ENCODE measurements at places on chromosomes 7 and 10. TPM values are rescaled to one million over a fixed set of nuclear protein-coding genes. Genes with fewer than 3 reads are reported as not detected.

- DNase-seq = no peak
These were observed 101.2 kb upstream of the PALS2 start for GRCh38 chr7:24472093-24472492.

Gene CYP2C19
- total RNA-seq = 0.16 TPM

Gene CACNA2D1
- total RNA-seq = 149 TPM

Gene CPA1
- total RNA-seq = not detected

- DNase-seq = no peak
These were observed 102.1 kb downstream of the CXCL12 start for GRCh38 chr10:44282626-44283300.

DNA sequence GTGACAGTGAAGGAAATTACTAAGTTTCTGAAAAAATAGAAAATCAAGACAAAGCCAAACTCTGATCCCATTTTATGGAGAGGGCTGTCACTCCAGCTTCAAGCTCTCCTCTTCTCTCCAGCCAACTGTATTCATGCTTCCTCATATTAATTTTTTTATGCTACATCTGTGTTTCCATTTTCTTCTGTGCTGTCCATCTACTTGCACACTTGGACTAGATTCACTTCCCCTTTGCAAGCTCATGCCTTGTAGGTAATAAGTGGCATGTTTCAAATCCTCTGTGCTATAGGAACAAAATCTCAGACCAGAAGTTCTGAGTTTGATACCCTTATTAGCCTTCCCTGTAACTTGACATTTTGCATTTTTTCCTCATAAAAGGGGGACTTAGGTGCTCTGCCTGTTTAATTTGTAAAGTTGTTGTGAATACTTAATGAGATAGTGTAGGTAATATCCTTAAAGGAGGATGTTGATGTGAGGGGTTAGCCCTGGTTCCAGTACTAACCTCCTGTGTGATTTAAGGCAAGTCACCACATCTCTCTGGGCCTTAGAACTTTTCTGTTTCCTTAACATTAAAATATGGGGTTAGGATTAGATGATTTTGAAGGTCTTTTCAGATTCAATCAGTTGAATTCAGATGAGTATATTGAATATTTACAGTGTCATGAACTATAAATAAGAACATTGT, 358.8 kb downstream of the BBS9 start:
- DNase-seq = no peak

Gene CBLL1
- total RNA-seq = 24.5 TPM

DNA sequence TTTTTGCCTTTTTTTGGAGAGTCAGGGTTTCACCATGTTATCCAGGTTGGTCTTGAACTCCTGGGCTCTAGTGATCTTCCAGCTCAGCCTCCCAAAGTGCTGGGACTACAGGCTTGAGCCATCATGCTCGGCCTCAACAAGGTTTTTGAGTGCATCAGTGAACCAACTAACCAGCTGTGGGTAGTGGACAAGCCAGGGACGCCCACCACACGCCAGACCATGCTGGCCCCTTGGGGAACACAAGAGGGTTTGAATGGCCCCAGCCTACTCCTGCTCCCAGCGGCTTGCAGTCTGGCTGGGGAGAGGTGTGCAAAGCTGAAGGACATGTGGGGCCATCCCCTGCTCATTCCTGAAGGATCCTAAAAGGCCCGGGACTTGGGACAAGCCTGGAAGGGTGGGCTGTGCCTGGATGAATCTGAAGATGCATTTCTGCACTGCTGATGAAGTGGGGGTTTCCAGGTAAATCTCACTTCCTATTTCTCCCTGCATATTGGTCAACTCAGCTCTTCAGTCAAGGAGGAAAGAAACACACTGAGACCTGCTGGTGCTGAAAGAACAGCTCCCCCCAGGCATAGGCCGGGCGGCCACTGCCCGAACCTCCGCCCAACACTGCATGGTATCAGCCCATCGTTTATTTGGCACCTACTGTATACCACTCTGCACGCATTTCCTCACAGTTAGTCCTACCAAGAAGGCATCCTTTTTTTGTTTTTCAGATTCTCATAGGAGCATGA, 6.9 kb downstream of the MMD2 start:
- DNase-seq = no peak

Gene ELN
- 10.9 TPM for total RNA-seq

- peak; percentile 92 for DNase-seq
These were observed 43.6 kb downstream of the TSPAN15 start for GRCh38 chr10:69494626-69495558.

- DNase-seq = no peak
These were observed 61.7 kb upstream of the PPP2R2D start for GRCh38 chr10:131838966-131839742.

GRCh38 chr7:30682212-30683083, at the start of gene CRHR2:
Gene CRHR2 (minus strand): TSS chr7:30682456. CDS start chr7:30682280, 176 bp downstream.
- DNase-seq = no peak

Gene LMTK2
- 40.4 TPM for total RNA-seq

Gene SAMD9L
- 3.7 TPM for total RNA-seq

Gene TYW1B
- total RNA-seq = 1.9 TPM

Gene LANCL2
- total RNA-seq = 40.2 TPM

GRCh38 chr7:77649716-77650349, 46.4 kb upstream of the RSBN1L start:
- no peak for DNase-seq

DNA sequence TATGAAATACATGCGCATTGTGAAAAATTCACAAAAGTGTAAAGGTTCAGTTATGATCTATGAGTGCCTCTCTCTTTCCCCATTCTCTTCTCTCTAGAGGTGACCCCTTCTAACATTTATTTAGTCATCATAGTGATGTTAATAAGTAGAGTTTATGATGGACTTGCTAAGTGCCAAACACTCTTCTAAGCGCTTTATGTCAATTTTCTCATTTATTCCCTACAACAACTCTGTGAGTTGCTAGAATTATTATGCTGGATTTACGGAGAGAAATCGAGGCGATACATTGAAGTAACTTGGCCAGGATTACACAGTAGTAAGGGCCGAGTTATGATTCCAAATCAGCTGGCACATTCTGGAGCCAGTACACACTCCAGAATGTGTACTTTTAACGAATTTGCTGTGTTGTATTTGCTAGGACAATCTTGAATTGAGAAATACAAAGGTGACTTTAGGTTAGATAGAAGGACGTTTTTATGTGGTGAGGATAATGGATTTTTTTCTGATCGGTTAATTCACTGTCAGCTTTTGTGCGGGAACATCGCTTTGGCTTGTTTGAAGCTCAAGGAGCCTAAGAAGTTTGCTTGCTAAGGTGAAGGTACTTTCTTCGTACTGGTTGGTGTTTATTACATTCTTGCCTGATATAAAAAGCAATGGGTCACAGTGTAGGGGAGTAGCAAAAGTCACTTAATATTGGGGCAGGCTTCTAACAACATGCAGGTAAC, 1.4 kb downstream of the ATRNL1 start:
- DNase-seq = no peak

Measured in occipital lobe (tissue), 3 donors.